ENCODE measurements at places on chromosomes 3 and 15.

GRCh38 chr3:177419904-177420601, 222.8 kb upstream of the TBL1XR1 start:
- ATAC-seq: peak; percentile 80

- no peak for ATAC-seq
Observed at GRCh38 chr3:162165346-162165745, 668.7 kb downstream of the OTOL1 start.

DNA sequence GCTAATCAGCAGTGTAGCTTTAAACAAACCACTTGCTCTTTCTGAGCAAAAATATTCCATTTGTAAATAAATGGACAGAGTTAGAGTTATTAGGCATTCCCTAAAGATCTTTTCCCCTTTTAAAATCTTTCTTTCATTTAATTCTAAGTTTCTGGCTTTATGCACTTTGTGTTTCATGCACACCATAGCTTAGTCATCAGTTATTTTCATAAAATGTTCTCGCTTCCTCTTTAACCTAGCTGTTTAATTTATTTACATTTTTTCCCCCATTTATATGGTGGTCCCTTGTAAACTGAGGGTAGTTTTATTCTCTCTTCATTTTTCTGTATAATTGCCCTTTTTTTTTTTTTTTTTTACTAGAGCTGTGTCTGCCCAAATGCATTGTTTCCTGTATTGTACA, 315.0 kb upstream of the LRRFIP2 start:
- ATAC-seq: no peak

GRCh38 chr3:116445311-116445841, at the start of gene LSAMP:
Gene LSAMP (minus strand): TSS chr3:116445487.
- ATAC-seq: no peak

- ATAC-seq: no peak
Observed at GRCh38 chr15:39251413-39252133, 329.3 kb upstream of the THBS1 start.

GRCh38 chr3:76933245-76933644, 106.7 kb upstream of the ROBO2 start:
- ATAC-seq: no peak

DNA sequence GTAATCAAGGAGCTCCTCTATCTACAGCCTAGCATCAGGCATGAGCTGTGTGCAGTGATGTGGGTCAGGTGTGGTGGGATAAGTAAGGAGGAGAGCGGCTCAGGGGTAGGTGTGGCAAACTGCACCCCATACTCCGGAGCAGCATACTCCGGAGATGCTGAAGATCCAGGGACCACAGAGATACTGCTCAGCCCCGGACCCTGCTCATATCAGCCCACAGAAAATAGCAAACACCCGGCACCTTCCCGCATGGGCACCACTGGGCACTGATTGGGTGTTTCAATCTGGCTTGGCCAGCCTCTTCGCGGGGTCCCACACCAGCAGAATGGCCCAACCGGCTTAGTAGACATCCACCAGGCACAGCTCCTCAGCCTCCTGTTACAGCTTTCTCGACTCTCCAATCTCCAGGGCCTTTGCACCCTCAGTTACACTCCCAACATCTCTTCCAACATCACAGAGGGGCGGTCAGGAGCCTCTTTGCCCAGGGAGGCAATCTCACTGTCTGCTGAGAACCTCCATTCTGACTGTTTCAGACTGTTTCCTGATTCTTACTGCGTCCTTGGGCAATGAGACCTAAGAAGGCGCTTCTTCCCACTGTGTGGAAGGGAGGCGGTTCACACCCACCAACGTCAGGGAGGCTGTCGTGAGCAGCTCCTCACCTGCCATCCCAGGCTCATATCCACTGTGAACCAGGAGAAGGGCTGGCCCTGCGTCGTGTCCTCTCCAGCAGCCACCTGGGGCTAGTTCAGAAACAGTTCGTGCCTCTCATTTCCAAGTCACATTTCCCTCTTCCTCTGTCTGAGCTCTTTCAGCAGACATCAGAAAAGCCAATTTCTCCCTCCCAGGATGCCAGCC, 59.8 kb downstream of the CAPN7 start:
- no peak for ATAC-seq

GRCh38 chr3:158810823-158811724, 9.2 kb downstream of the MFSD1 start:
- ATAC-seq: no peak

DNA sequence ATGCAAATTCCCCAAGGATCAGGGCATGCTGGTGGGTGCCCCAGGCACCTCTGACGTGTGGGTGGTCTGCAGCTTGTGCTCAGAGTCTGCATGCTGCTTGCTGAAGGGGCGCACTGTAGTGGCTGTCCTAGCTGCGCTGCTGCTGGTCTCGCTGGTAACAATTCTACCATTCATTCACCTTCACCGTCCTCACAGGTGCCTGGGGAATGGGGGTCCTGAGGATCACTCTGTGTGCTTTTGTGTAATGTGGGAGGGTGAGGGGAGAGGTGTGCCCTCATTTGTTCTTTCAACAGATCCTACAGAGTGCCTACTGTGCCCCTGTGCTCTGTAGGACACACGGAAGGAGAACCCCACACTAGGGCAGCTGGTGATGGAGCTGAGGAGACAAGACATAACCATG, 2.1 kb upstream of the ITGA11 start:
- no peak for ATAC-seq

DNA sequence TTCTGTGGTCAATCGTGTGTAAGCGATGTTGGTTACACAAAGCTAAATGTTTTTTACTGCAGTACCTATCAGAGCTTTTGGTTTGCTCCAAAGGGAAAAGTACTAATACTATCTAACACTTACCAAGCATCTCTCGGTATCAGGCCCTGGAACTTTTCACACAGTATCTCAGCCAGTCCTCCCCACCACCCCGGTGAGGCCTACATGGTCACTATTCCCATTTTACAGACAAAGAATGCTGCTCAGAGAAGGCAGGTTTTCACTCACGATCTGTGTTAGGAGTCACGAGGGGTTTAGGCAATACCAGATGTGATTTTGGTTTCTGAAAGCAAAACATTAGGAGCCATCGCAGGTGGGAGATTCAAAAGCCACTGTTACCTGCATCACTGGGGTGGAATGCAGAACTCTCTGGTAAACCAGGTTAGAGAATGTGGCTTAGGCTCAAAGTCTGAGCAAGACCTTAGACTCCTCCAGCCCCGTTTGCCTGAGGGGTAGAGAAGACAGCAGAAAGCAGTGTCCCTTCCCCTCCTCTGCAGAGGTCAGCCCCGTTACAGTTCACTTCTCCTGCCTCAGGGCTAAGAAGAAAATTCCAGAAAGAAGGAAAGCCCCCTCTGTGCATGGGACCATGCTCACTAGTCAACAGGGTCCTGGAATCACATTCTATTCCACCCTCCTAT, 57.2 kb downstream of the XXYLT1 start:
- no peak for ATAC-seq

- ATAC-seq: no peak
Observed at GRCh38 chr3:27307566-27307965, 61.6 kb downstream of the NEK10 start.

- no peak for ATAC-seq
Observed at GRCh38 chr15:33021806-33022389, 172.6 kb downstream of the FMN1 start.

- ATAC-seq: peak; percentile 49
Observed at GRCh38 chr3:125051715-125052581, 3.8 kb downstream of the HEG1 start.

DNA sequence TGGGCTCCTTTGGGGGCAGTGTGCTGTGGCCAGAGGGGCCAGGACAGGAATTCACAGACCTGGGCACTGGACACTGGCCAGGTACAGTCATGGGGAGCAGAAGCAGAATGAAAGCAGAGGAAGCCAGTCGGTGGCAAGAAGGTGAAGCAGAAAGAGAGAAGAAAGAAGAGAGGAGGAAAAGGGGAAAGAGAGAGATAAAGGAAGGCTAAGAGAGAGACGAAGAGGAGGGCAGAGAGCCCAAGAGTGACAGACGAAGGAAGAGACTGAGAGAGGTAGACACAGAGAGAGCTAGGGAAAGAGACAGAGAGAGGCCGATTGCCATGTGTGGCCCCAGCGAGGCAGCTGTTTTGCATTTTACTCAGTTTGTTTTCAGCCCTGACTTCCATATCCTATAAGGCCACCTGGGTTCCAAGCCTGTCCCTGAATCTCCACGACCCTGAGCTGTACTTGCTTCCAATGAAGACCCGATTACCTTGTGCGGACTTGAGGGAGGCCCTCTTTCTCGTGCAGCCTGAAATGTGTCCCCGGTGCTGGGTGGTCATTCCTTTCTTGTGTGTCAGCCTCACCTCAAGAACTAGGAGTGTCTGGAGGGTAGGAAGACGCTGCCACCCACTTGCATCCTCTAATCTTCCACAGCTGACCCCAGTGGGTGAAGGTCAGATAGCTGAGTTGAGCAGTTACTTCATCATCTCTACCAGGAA, 73.9 kb downstream of the LSM3 start:
- no peak for ATAC-seq

DNA sequence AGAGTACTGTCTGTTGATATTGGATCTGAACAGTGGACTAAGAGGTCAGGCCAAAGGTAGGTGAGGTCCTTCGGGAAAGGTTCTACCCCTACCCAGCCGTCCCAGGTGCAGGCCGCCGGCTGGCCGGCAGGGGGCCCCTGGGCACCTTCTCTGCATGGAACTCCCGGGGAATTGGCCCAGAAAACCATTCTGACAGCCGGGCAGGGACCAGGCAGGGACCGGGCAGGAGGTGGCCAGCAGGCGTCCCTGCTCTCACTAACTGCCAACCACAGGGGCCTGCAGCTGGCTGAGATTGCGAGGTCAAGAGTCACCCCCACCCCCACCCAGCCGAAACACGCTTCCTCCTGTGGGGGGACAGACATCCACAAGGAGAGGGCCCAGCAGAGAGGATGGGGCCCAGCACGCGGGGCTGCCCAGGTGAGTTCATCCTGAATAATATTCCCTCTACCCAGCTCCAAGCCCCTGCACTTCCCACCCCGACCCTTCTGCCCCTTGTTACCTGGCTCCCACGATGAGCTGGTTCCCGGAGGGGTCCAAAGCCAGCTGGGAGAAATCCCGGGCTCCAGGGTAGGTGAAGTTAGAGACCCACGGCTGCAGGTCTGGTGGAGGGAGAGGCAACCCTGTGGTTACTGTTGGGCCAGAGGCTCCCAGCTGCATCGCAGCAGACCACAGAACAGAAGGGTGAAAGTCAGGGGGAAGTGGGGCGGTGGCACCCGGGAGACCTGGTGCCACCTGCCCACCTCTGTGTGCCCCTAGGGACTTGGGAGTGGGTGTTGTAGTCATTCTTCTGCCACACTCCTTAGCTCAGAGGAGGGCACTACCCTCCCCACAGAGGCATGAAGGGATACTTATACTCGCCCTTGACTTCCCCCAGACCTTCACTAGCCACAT, 84.4 kb downstream of the SEMA5B start:
- ATAC-seq: peak; percentile 57

- no peak for ATAC-seq
Observed at GRCh38 chr15:72044956-72045355, 73.0 kb downstream of the MYO9A start.

GRCh38 chr15:100721758-100722550, 119.6 kb downstream of the ASB7 start:
- no peak for ATAC-seq

DNA sequence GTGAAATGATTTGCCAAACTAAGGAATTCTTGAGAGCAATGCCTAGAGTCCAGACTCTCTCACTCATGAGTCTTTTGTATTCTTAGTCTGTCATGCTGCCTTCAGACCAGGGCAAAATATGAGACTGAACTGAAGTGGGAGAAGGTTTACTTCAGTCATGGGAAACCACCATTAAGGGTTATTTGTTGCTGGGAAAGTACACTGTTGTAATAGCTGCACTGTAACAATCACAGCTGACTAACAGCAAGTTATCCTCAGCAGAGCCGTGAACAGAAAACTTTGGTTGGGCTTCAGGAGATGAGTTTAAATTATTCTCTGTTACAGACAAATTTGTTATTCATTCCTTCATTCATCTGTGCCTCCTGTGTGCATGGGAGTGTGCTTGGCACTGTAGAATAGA, 258.5 kb downstream of the ROBO2 start:
- no peak for ATAC-seq

GRCh38 chr3:172213200-172213599, 173.8 kb downstream of the FNDC3B start:
- no peak for ATAC-seq

DNA sequence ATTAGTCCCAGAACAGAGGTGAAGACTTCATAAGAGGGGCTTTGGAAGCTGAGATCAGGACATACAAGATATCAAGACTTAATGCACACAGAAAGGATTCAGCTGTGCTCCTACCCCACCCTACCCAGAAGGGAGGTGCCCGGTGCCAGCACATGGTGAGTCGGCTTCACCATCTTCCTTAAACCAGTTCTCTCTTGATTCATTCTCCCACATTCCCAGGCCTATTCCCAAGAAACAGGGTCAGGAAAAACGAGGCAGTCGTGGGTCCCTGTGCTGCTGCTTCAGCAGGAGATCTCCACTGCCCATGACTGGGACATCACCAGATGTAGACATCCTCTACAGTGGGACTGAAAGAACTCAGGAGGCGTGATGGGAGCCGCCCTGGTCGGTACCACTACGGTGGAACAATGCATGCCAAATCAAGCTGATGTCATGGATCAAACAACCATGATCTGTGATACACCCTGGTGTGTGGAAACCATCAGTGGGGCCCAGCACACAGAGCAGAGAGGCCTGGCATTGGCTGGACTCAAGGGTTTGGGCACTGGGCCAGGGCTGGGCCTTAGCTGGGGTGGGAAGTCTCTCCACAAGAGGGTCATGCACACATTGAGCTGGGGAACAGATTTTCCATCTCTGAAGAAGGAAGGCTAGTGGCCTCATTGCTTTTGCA, 41.9 kb downstream of the CCDC12 start:
- ATAC-seq: no peak

- no peak for ATAC-seq
Observed at GRCh38 chr3:82496890-82497560, 735.6 kb upstream of the GBE1 start.

DNA sequence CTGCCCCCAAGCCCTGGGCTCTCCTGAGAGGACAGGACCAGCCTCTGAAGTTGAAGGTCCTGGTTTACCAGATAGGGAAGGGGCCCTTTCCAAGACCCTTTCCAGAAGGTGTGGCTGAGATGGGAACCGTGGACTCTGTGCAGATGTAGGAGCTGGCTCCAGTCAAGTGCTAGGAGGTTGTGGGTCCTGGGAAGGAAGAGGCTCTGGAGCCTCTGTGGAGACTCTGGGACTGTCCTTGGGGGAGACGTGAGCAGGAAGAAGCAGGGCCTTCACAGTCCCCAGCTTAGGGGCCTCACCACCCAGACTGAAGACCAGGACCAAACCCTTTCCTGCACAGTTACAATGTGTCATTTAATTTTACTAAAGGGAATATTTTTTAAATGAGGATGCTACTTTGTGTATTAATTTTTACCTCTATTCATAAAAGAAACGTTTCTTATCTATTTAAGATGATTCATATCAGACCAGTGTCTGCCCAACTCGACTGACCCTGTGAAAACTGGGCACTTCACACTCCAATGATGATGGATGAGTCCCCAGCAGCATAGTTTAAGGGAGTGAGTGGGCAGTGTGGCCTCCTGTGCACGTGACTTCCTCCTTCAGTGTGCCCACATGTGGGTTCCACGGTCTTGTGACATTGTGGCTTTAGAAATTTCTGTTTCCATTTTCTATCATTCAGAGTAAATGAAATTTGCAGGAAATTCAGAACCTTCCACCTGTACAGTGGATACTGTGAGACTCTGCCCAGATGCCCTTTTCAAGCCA, 10.9 kb downstream of the CCR5AS start:
- ATAC-seq: peak; percentile 71

GRCh38 chr3:58668247-58668646, 1.7 kb upstream of the FAM3D start:
- no peak for ATAC-seq

Data from stimulated activated memory B cell treated with anti-CD40 and anti-IgM and Interleukin-4, amounts not matched to agents 10 μg/mL and 1 μg/mL and 100 μg/mL, for 72 hours (primary cell).